Right atrium auricular region (tissue), 2 donors: ENCODE measurements at places on chromosomes 6 and 20. TPM values are rescaled to one million over a fixed set of nuclear protein-coding genes. Genes with fewer than 3 reads are reported as not detected.

DNA sequence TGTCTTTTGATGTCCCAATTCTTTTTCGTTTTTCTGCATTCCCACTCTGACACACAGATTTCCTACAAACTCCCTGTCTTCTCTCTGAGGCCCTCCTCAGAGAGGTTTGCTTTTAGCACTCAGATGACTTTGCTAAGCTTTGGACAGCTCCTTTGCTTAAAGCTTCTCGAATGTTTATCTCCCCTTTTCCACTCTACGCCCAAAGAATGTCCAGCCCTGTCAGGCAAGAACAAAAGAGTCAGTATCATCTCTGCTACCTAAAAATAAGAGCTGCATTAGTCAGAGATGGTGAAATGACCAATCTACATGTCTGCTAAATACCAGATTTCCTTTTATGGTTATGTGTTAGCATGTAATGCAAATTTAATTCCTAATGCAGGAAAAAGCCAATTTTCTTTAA lies 56.8 kb downstream of the PREP start:
- no peaks in the 10 kb centered on the region for H3K27me3 ChIP-seq
- peak overlapping the region; percentile 8 for H3K27ac ChIP-seq
- H3K36me3 ChIP-seq, result no peaks in the 10 kb centered on the region
- no peak for DNase-seq
- no peak overlapping the region for H3K4me3 ChIP-seq

GRCh38 chr20:49280463-49281058 lies 2.7 kb upstream of the ZNFX1 start:
- no peak for DNase-seq
- H3K4me3 ChIP-seq, result no peak overlapping the region
- peaks cover 46% of the 10 kb centered on the region for H3K4me1 ChIP-seq
- H3K36me3 ChIP-seq, result peaks cover 60% of the 10 kb centered on the region

GRCh38 chr6:14187406-14187805 lies 69.8 kb downstream of the CD83 start:
- no peak overlapping the region for H3K27ac ChIP-seq
- H3K4me1 ChIP-seq, result no peaks in the 10 kb centered on the region
- DNase-seq, result no peak
- H3K36me3 ChIP-seq, result no peaks in the 10 kb centered on the region

- H3K27me3 ChIP-seq, result no peaks in the 10 kb centered on the region
- H3K36me3 ChIP-seq, result no peaks in the 10 kb centered on the region
Measured at GRCh38 chr20:49727478-49727877, 13.8 kb upstream of the B4GALT5 start.

GRCh38 chr6:136113736-136114173 lies 136.4 kb downstream of the MTFR2 start:
- H3K4me3 ChIP-seq, result no peak overlapping the region
- H3K36me3 ChIP-seq, result no peaks in the 10 kb centered on the region
- peak; percentile 85 for DNase-seq
- no peaks in the 10 kb centered on the region for H3K27me3 ChIP-seq
- no peaks in the 10 kb centered on the region for H3K4me1 ChIP-seq

GRCh38 chr6:106381881-106382280 lies 21.4 kb downstream of the CRYBG1 start:
- no peaks in the 10 kb centered on the region for H3K4me1 ChIP-seq
- H3K27me3 ChIP-seq, result no peaks in the 10 kb centered on the region
- H3K4me3 ChIP-seq, result no peak overlapping the region
- no peak for DNase-seq
- H3K27ac ChIP-seq, result no peak overlapping the region

DNA sequence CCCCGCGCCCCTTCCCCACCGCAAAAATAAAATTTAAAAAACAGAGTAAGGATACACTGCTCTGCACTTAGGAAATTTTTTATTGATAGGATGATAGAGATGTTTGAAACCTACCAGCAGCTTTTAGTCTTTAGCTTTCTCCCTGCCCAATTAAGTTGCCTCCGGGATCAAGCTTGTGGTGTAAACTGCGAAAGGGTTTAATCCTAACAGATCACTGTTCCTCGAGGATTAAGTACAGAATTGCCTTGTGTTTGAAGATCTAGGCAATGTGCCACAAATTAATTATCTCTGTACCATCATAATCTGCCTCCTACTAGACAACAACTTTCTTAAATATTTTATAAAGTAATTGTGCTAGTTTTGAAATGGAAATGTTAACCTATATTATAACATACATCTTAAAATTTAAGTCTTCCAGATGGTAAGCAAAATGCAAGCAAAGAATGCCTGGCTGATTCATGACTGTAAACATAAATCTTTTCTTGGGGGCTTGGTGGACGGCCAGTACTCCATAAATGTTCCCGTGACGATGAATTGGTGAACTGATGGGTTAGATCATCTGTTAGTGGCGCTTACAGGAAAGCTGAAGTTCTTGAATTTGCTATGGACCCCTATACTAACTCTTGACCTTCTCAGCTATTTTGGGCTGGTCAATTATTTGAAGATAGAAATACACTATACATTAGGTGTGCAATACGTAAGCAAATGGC lies 58.0 kb upstream of the ARHGAP18 start:
- no peaks in the 10 kb centered on the region for H3K4me1 ChIP-seq
- H3K27ac ChIP-seq, result no peak overlapping the region
- no peaks in the 10 kb centered on the region for H3K27me3 ChIP-seq

DNA sequence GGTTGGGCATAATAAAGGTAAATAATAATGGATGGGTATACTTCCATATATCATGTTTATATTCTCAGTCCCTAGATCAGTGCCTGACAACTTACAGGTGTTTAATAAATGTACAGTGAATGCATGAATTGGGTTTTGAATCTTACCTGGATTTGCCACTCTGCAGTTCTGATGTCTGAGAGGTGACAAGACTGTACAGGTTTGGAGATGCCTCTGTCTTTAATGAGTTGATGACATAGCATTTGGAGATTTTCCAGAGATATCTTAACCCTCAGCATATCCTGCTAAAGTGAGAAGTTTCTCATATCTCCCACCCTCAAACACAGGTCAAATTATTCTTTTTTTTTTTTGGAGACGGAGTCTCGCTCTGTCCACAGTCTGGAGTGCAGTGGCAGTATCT lies 2.2 kb downstream of the ANKS1A start:
- H3K36me3 ChIP-seq, result no peaks in the 10 kb centered on the region
- DNase-seq, result no peak
- H3K4me1 ChIP-seq, result no peaks in the 10 kb centered on the region
- no peaks in the 10 kb centered on the region for H3K27me3 ChIP-seq
- H3K27ac ChIP-seq, result peak overlapping the region; percentile 38

Gene OPRM1
- total RNA-seq, result not detected
